ENCODE measurements at places on chromosomes 6 and 20. TPM values are rescaled to one million over a fixed set of nuclear protein-coding genes. Genes with fewer than 3 reads are reported as not detected.

DNA sequence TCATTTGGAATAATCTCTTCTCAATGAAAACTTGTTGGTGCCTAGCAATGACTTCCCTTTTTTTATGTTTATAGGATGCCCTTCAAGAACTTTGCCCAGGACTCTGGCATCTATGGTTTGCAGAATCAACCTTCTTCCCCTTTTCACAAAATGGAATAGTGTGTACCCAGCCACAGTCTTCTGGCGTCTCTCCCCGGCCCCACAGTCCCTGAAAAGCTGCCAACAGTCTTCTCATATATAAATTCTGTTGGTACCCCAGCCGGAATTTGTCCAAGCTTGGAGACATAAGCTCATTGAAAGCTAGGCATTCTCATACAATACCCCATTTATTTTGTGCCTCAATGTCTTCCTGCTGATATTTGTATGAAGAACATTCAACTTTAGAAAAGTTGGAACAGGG is 26.4 kb upstream of the MCM3 start:
- peak; percentile 81 for DNase-seq

- DNase-seq, result no peak
Measured at GRCh38 chr6:6006428-6007365, at the start of gene NRN1. Gene NRN1, minus strand, starts transcription at chr6:6006925. Its CDS starts 176 bp downstream, at chr6:6006749.

DNA sequence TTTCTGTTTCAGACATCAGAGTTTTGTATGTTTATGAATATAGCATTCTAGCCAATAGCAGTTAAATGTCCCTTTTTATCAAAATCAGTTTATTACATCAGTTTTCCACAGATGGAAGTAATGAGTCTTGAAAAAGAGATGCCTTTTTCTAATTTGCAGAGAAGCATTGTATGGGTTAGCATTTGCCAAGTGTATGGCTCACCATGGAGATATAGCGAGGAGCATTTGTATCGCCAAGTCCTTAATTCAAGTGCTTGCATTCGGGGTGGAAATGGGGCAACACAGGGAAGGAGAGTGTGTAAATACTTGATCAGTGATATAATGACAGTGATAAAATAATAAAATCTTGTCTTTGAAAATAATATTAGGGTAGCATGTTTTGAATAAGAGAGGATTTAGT is 42.9 kb downstream of the TXLNB start:
- DNase-seq, result no peak

PPP1R16B gene
- 1.1 TPM for polyA plus RNA-seq

DNA sequence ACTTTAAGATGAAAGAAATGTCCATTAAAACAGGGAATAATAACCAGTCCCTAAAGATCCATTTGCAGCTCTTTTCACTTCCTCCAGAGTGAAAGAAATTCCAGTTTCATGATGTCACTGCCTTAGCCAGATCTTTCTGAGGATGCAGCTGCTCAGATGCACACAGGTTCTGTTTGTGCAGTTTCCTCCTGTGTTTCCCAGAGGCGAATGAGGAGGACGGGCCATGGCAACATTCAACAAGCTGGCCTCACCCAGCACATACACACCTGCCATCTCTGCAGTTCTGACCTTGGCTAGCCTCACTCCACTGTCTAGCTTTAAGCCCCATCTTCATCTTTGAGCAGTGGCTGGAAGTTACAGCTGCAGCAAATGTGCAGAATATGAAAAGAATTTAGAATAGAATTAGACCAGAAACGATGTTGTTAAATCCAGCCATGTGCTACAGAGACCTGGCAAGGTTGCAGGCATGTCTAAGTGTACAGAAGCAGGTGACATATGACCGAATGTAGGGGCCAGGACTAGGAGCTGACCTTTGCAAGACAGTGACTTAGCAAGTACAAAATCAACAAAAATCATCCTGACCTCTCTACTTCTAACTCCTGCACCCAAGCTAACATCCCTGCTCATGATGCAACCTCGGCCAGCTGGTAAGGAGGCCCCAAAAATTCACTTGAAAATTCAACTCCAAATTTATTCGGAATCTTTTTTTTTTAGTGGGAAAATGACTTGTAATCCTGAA is 35.0 kb downstream of the FAM50B start:
- no peak for DNase-seq

HLA-F gene
- polyA plus RNA-seq, result 394 TPM

SMLR1 gene
- not detected for polyA plus RNA-seq

DNA sequence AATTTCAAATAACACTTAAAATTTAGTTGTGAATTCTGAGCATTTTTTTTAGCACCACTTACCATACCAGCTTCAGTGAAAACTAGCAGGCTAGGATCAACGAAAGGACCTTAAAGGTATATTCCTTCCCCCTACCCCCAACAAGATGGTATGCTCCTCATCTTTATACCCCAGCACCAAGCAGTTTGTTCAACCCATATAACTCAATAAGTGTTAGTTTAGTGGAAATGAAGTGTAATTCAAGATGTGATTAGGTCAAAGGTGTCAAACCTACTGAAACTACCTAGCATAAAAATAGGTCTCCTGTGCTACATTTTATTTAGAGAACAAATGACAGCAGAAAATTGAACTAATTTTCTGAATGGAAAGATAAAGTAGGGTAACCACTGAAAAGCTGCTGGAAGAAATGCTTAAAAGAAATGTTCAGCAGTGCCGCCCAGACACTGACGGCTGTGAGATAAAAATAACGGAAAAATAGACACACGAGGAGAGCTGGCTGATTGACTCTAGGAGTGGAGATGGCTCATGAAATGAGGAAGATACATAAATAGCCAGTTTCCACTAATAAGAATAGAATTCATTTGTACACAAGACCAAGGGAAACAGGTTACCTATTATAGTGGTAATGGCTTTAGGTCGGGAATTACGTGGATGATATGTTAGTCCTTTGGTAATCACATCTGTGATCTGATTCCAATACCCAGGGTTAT is 94.8 kb downstream of the IPCEF1 start:
- DNase-seq, result no peak

- no peak for DNase-seq
Measured at GRCh38 chr6:165661664-165662025, 1.4 kb downstream of the PDE10A start.

SYCP2 gene
- 1.2 TPM for polyA plus RNA-seq

GRCh38 chr6:49453221-49453620 is 9.8 kb downstream of the MMUT start:
- DNase-seq, result no peak

- no peak for DNase-seq
Measured at GRCh38 chr6:131587909-131588308, 14.9 kb downstream of the ARG1 start.

DNA sequence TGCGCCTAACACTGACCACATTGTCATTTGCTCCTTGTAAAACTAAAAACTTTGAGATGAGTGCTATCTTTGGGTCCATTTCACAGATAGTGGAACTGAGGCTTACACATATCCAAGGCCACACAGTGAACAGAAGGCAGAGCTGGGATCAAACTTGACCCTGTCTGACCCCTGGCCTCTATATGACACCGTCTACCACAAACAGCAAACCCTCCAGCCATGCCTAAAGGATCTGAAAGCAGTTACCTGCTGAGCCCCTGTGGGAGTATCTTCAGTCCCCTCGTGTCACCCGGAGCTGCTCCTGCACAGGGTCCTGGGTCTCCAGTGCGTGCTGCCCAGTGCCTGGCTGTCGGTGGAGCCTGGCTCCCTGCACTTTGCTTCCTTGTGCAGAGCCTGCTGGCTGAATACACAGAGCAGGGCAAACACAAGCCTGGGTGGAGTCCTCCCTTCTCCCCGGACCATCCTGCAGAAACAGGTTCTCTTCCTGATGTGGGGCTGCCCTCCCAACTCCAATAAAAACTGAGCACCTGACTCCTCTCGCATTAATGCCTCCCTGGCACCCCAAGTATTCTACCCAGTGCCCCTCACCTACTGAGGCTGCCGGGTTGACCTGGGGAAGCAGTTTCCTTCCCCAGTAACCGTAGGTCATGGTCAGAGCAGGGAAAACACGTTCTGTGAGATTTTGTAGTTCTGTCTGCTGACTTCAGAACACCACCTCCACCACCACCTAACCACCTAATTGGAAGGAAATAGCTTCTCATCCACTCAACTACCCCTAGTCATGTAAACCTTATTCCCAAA is at the start of gene BCAS1:
Gene BCAS1, minus strand, starts transcription at position 408 of the 801 bp plus-strand sequence. CDS start 11,876 bp downstream, outside the sequence.
- no peak for DNase-seq

Data from CD14-positive monocyte (primary cell).